PC-9 (cell line): ENCODE measurements at places on chromosomes 13 and 19. TPM values are rescaled to one million over a fixed set of nuclear protein-coding genes. Genes with fewer than 3 reads are reported as not detected.

Gene ADM5
- total RNA-seq: 9.5 and 14.2 TPM in 2 replicates

DNA sequence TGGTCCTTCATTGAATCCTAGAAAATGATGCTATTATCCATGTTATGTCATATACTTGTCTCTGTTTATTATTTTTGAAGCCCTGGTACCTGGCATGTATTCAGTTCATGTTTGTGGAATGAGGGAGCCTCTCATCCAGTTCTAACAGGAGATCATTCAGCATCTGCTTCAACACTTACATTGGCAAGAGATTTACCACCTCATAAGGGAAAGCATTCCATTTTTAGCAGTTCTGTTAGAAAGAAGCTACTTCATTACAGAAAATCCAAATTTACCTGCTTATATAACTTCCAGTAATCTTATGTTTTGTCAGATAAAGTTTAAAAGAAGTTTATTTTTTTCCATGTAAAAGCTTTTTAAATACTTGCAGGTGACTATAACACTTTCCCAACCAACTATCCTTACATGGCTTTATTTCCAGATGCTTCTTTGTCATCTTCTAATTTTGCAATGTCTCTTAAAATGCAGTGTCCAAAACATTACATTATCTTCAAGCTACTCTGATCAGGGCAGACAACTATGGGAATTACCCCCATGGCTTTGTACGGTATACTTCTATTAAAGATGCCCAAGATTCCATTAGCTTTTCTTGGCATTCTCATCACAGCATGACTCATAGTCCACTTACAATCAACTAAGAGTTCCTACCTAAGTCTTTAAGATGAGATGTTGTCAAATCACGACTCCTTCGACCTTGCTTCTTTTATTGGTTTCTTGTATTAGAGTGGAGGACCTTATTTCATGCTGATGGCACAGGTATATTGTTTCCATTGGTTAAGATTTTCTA, 262.1 kb downstream of the PCDH9 start:
- H3K27me3 ChIP-seq: no peaks in the 10 kb centered on the region
- DNase-seq: no peak
- no peaks in the 10 kb centered on the region for H3K36me3 ChIP-seq

Gene PLIN5
- total RNA-seq: 4.3 and 4.4 TPM in 2 replicates

Gene KLK3
- total RNA-seq: not detected in 2 replicates

Gene LMTK3
- total RNA-seq: 13.9 and 19.6 TPM in 2 replicates

DNA sequence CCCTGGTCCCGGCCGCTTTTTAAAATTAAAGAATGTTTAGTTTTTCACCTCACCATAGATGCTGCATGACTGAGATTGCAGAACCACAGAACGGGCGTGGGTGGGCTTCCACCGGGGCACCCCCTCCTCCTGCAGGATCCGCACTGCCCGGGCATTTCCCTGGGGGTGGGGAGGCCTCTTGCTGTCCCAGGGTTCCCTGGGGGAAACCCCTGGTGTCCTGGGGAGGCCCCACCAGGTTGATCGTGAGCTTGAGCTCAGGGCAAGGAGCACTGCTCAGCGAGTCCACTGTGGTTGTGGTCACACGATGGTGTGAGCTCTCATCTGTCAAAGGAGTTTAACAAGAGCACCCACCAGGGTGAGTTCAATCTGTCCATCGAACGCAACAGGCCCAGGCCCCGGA, 11.4 kb upstream of the TCF3 start:
- no peaks in the 10 kb centered on the region for H3K27me3 ChIP-seq
- no peak for DNase-seq

Gene FFAR1
- 0.23 and 0.44 TPM in 2 replicates for total RNA-seq
